Endothelial cell of coronary artery (primary cell): ENCODE measurements at places on chromosomes 3 and 15. TPM values are rescaled to one million over a fixed set of nuclear protein-coding genes. Genes with fewer than 3 reads are reported as not detected.

The CD96 gene
- not detected in 2 replicates for total RNA-seq

The SLC30A4 gene
- 4.1 and 5.8 TPM in 2 replicates for total RNA-seq

The GOLGA8J gene
- 0.09 TPM in 1 of 2 replicates, not detected in the other for total RNA-seq

The AMT gene
- 0.27 and 1.2 TPM in 2 replicates for total RNA-seq

The NRG4 gene
- not detected in 2 replicates for total RNA-seq

The NEO1 gene
- 0.09 and 2.4 TPM in 2 replicates for total RNA-seq

The MLH1 gene
- 29.9 and 34.6 TPM in 2 replicates for total RNA-seq

The NAA50 gene
- 120 and 171 TPM in 2 replicates for total RNA-seq

The TRIP4 gene
- total RNA-seq, result 10.3 and 12.8 TPM in 2 replicates

The EDC3 gene
- total RNA-seq, result 12.7 and 13.6 TPM in 2 replicates

The ZPLD1 gene
- total RNA-seq, result under 0.01 and 0.09 TPM in 2 replicates

The PLSCR2 gene
- total RNA-seq, result 0.18 TPM in 1 of 2 replicates, not detected in the other

The SSUH2 gene
- under 0.01 TPM in 1 of 2 replicates, not detected in the other for total RNA-seq

The SERPINI2 gene
- total RNA-seq, result not detected in 2 replicates

The DNAH12 gene
- total RNA-seq, result under 0.01 and 0.09 TPM in 2 replicates

The DISP2 gene
- 0.18 and 0.19 TPM in 2 replicates for total RNA-seq

The IL20RB gene
- 0.54 and 1.3 TPM in 2 replicates for total RNA-seq

The CFAP91 gene
- total RNA-seq, result 0.19 and 0.45 TPM in 2 replicates

The GPR62 gene
- total RNA-seq, result under 0.01 and 0.09 TPM in 2 replicates

The GABRB3 gene
- total RNA-seq, result under 0.01 TPM in 1 of 2 replicates, not detected in the other

The MST1 gene
- total RNA-seq, result 1.7 and 3.9 TPM in 2 replicates

The UBA7 gene
- total RNA-seq, result 14.2 and 41.4 TPM in 2 replicates

The CP gene
- total RNA-seq, result 0.28 TPM in 1 of 2 replicates, not detected in the other

The SPCS1 gene
- total RNA-seq, result 34.4 and 36.6 TPM in 2 replicates

The MNS1 gene
- total RNA-seq, result 0.28 and 0.90 TPM in 2 replicates

The GNAT1 gene
- 0.54 TPM in 1 of 2 replicates, not detected in the other for total RNA-seq

The REC114 gene
- not detected in 2 replicates for total RNA-seq

The POC1A gene
- 6.8 and 13.2 TPM in 2 replicates for total RNA-seq

The OR5H14 gene
- total RNA-seq, result not detected in 2 replicates

The SKOR1 gene
- total RNA-seq, result under 0.01 and 0.09 TPM in 2 replicates

The WDR93 gene
- under 0.01 TPM in 2 replicates for total RNA-seq
